ENCODE measurements at places on chromosomes 2 and 18. TPM values are rescaled to one million over a fixed set of nuclear protein-coding genes. Genes with fewer than 3 reads are reported as not detected.

- DNase-seq: no peak
Measured at GRCh38 chr18:61628085-61628484, 264.7 kb downstream of the RNF152 start.

- DNase-seq: no peak
Measured at GRCh38 chr2:65661980-65662653, 229.7 kb upstream of the SPRED2 start.

- DNase-seq: no peak
Measured at GRCh38 chr2:161995553-161996016, 78.4 kb downstream of the DPP4 start.

DNA sequence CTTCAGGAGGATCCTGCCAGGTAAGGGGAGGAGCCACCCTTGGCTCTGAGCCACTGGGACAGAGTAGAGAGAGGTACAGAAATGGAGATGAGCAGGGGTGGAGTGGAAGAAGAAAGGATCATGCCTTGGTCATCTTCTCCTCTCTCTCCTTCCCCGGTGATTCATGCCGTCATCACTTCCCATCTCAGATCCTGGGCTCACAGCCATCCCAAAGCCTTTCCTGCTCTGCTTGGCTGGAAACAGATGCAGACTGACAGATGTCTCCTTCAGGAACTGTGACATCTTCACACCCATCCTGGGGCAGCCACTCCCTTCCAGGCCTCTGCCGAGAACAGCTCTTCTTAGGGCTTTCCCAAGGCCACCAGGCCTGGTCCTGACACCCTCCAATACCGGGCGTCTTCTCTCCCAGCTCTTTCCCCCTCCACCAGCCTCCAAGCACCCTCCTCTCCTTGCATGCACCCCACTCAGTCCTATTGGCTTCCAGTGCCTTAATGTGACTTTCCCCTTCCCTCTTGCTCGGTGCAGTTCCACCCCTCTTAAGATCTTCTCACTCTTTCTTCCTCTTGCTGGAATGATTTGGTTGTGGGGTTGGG is 58.3 kb upstream of the TNP1 start:
- no peak for DNase-seq

DNA sequence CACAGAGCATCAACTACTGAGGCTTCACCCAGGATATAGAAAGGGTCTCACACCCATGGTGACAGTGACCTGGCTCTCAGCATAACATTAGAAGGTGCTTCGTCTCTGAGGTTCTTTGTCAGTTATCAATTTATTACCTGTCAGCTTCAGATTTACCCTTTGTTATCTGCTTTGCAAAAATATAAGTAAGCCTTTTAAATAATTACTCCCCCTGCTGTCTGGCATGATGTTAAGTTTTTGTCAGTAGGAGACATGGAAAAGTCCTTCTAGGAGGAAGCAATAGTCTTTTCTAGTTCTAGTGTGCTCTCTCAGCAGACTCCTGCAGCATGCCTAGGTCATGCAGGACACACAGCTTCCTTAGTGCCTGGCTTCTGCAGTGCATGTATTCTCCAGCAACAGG is 149.9 kb downstream of the RDH14 start:
- no peak for DNase-seq

DNA sequence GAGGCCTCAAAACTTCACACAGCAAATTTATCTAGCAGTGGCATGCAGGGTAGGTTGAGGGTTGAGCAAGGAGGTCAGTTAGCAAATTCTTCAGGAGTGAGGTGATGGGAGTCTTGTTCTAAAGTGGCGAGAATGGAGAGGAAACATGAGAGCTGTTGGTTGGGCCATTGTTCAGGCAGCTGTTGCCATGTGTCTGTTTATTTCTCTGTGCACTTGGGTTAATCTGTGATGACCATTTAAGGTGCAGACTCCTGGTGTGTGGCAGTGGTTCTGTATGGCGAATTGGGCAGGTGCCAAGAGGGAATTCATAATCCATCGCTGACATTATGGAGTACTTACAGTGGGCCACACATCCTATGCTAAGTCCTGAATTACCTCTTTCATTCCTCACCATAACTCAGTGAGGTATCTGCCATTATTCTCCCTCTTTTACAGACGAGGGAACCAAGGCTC is 30.4 kb downstream of the TMEM178A start:
- no peak for DNase-seq

DNA sequence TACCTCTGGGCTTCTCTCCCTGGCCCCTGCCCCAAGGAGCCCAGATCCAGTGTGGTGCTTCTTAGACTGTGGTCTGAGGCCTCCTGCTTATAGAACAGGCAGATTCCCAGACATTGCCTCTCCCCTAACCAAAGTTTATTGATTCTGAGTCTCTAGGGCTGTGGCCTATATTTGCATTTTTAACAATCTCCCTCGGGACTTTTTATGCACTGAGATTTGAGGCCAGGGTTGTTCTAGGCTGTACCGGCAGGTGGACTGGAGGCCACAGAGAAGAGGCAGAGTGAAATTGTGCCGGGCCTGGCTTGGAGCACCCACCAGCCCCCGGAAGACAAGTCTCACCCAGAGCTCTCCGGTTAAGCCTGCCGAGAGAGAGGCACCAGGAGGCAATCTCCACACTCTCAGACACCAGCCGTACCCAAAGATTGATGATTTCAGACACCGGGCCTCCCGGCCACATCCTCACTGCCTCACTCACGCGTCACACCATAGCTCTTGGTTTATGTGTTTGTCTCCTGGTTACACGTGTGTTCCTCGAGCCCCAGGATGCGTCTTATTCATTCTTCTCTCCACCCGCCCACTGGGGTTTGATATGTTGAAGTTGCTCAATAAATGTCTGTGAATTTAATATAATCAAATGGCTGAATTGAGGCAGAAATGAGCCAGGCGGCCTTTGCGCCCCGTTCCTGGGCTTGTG is 203.7 kb downstream of the KLHL29 start:
- DNase-seq: no peak

GRCh38 chr18:79050005-79050404 is 19.2 kb upstream of the ATP9B start:
- DNase-seq: no peak

- DNase-seq: no peak
Measured at GRCh38 chr2:157692768-157693167, 64.1 kb upstream of the ACVR1C start.

- no peak for DNase-seq
Measured at GRCh38 chr18:23077493-23078256, 57.6 kb upstream of the CABLES1 start.

DNA sequence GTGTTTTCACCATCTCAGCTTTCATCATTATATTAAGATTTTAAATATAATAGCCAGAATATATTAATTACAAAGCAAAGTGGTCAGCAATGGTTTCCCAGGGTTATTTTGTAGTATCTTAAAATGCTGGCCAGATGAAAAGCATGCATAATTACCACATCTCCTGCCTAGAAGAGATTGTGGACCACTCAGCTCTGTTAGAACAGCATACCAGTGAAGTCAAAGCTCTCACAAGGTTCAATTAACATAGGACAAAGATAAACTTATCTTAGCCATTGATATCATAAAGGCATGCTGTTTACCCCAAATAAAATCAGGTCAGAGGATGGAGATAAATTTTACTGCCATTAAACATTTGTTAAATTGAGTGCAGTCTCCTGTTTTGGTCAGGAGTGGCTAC is 19.3 kb upstream of the PDE1A start:
- no peak for DNase-seq

- DNase-seq: no peak
Measured at GRCh38 chr18:24988253-24988840, 363.6 kb downstream of the ZNF521 start.

DNA sequence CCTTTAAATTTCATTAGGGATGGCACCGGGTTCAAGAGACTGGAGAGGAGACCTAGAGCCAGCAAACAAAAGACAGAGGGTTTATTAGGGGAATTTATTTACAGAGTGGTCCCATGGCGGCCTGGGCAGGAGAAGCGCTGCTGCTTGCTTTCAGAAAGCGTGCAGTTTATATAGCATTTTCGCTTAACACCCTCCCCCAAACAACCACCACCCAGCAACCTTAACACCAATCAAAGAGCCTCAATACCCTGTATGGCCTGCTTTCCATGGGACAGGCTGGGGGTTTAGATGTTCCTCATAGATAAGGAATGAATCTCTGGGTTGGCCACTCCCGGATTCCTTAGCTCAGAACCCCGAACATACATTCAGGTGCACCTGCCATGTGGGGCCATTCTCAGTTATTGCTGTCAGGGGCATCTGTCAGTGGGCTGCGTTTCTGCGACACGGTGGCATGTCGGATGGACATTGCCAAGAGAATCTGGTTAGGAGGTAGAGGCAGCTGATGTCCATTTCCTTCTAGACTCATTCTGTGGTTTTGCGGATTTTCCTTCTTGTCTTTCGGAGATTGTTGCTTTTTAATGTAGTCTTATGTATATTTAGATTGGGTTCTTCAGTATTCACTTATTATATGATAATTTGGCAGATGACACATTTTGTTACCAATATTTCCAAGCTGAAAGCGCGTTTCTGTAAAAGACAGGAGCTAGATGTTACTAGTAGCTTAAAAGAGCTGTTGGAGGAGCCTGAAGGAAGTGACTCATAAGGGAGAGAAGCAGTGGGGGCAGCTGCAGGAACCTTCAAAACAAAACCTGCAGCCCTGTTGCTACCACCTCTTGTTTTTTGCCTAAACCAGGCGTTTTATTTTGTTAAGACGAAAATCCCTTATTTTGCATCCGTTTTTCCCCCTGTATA is 7.2 kb downstream of the AGAP1 start:
- DNase-seq: no peak

DNA sequence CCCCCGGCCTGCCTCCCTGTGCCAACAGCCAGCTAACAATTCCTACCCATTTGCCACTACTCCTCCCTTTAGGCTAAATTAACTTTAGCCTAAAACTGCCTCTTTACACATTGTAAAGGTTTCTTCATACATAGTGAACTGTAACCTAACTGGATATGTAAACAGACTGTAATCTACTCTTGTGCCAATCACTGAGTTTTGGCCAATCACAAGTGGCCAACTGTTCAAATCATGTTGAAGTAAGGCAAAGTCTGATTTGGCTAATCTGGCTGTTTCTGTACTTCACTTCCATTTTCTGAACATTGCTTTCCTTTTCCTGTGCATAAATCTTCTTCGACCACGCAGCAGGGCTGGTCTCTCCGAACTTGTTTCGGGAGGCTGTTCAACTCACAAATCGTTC is 103.6 kb upstream of the LYPD6 start:
- no peak for DNase-seq

GRCh38 chr2:11028407-11028916 is 116.7 kb downstream of the KCNF1 start:
- no peak for DNase-seq

DNA sequence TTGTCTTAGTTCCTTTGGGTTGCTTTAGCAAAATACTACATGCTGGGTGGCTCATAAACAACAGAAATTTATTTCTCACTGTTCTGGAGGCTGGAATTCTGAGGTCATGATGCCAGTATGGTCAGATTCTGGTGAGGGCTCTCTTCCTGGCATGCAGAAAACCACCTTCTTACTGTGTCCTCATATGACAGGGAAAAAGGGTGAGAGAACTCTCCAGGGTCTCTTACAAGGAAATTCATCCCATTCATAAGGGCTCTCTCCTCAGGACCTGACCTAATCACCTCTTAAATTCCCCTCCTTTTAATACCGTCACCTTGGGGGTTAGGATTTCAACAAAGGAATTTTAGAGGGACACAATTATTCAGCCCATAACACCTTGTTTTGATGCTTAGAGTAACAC is 243.1 kb upstream of the TNP1 start:
- DNase-seq: no peak

DNA sequence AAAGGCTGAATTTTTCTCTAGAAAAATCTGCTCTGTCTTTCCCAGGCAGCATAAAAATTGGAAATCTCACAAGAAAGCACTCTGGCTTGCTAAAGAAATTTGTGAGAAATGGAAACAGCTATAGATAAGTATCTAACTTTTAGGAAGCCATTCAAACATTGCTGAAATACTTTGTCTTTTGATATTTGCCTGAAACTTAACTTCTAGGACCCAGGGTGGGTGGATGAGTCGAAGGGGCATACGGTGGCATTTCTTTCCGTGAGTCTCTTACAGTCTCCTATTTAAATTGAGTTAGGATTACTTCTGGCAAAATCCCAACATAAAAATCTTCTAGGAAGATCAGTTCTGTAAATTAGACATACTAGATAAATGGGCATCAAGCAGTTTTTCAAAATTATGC is 532 bp upstream of the COL3A1 start:
- no peak for DNase-seq

DNA sequence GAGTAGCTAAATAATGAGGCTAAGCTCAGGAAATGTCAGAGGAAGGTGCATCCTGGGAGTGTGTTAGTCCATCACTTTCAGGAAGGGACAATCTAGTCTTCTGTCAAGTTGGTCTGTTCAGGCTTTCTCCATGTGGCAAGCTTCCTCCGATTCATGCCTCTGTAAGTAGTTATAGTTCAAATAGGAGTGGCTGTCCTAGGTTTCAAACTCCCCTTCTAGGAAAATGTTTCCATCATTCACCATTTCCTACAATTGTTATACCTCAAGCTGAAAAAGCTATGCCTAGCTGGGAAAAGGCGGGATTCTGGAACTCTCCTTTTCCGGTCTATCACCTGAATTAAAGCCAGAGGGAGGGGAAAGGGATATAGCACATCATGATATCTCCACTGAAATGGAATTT is 287.7 kb upstream of the ZSWIM2 start:
- no peak for DNase-seq

DNA sequence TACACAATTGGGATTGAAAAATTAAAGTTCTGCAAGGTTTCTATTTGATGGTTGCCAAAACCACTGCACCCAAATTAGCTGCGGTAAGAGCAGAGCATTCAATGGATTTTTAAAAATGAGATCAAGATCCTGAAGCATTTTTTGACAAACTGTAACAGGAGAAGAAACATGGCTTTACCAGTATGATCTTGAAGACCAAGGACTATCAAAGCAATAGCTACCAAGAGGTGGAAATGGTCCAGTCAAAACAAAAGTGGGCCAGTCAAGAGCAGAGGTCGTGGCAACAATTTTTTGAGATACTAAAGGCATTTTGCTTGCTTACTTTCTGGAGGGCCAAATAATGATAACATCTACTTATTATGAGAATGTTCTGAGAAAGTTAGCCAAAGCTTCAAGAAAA is 186.8 kb downstream of the RDH14 start:
- DNase-seq: no peak

DNA sequence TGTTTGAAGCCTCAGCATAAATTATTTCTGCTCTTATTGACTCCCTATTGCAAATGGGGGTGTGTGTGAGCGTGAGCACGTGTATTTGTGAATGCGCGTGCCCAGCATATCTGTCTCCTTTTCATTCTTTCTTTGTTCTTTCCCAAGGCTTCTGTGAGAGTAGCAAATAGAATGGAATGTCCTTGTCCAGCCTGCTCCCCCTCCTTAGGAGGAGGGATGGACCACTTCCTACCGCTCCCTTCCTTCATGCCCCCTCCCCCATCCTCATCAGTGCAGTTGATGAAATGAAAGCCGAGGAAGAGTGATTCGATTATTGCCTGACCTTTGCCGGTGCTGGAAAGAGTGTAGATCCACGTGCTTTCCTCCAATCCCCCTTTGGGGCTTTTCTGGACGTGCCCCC is 102.0 kb downstream of the CPO start:
- DNase-seq: no peak

Gene RESP18
- 1.1 TPM for total RNA-seq

Gene CBLN2
- 42.6 TPM for total RNA-seq

Gene PPP1R1C
- total RNA-seq: 3.1 TPM

Gene SCN2A
- total RNA-seq: 117 TPM

Gene SGPP2
- total RNA-seq: 3.1 TPM

Gene SS18
- total RNA-seq: 105 TPM

Gene PSMA8
- not detected for total RNA-seq

All from cerebellum (tissue), 4 donors.